Hippocampal formation (tissue), 2 donors: ENCODE measurements at places on chromosomes 4 and X.

DNA sequence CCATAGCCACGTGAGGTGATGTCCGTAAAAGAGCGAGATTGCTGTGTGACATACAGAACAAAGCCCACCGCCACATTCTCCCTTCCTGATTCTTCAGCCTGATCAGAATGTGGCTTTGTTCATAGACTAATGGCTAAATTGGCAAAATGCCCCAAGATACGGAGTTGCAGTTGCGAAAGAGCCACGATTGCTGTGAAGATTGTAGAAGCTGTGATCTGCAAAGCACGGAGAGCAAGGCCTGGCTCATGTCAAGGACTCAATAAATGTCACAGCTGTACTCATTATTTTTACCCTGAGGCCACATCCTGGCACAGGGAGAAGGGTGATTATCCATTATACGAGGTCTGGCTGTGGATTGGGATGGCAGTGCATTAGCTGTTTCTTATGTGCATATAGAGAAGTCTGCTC lies 34.2 kb downstream of the ARSD start:
- DNase-seq, result no peak

DNA sequence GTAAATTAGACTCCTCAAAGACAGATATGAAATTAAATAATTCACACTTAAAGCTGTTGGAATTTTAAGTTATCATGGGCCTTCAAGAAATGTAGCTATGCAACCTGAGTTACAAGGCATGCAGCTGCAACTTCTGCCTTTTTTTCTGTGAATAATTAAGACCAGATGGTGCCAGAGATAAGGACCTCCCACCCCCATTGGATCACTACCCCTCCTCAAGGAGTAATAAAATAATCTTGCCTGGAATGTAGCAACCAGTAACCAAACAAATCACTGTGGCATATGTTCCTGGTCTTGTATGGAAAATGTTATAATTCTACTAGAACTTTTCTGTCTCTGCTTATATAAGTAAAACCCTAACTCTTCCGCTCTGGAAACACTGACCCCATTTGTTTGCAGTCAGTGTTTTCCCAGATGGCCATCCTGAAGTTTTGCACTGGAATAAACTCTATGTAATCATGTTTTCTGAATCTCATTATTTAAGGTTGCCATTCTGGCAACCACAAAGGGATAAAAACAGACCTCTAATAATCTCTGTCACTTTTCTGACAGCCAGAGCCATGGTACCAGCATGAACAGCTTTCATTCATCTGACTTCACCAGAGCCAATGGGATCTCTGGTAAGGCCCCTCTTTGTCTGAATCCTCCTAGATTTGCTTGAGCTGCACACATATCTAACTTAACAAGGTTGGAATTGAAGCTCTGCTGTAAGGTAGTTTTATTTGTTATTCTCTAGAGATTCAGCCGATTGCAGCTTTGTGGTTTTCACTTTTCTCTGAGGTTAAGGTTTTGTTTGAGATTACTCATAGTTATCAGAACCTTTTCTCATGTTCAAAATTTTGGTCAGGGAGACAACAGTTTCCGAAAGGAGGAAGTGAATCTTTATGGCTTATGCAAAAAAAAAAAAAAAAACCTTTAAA lies 274.6 kb downstream of the NAF1 start:
- DNase-seq, result no peak

GRCh38 chrX:66698273-66699204 lies 59.7 kb upstream of the EDA2R start:
- no peak for DNase-seq

- DNase-seq, result no peak
Observed at GRCh38 chr4:30718021-30718542, 2.1 kb upstream of the PCDH7 start.

- no peak for DNase-seq
Observed at GRCh38 chr4:108037884-108038283, 48.2 kb downstream of the HADH start.

- DNase-seq, result peak; percentile 31
Observed at GRCh38 chr4:113756005-113756410, 5.5 kb downstream of the CAMK2D start.
